ENCODE measurements at places on chromosomes 3 and 15.

DNA sequence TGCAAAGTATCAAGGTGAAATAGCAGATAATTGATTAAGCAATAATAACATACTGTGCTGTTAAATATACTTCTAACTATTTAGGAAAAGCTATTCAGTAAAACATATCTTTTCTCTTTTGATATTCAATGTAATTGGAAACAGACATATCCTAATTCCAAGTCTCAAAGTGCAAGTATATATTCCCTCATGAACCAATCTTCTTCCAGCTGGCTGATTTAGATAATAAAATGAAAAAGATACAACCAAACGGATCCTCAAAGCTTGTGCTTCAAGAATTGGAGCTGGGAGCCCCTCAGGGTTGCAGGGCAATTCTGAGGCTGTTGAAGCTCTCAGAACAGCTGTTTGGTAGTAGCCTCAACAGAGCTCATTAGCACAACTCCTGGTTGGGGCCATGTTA, 236.6 kb downstream of the ZIC1 start:
- no peak for DNase-seq

GRCh38 chr3:127820221-127820825, 2.0 kb downstream of the MGLL start:
- no peak for DNase-seq

DNA sequence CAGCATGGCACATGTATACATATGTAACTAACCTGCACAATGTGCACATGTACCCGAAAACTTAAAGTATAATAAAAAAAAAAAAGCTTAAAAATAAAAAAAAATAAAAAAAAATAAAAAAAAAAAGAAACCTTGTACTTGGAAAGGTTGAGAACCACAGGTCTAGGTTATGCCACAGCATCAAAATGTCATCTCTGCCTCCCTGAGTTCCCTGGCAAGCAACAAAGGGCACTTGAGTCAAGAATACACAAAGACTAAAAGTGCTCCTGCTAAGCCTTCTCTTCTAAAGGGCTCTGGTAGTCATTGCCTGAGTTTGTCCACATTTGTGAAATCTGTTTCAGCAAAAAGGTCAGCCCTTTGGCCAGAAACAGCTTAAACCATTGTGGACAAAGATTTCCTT, 395.8 kb upstream of the CCDC54 start:
- no peak for DNase-seq

GRCh38 chr3:38029400-38030125, at the start of gene PLCD1:
Gene PLCD1, minus strand, starts transcription at chr3:38029642. Its CDS starts 103 bp downstream, at chr3:38029539.
- peak; percentile 27 for DNase-seq

GRCh38 chr3:59512066-59512465, 462.2 kb upstream of the CFAP20DC start:
- no peak for DNase-seq

- no peak for DNase-seq
Measured at GRCh38 chr15:65060641-65061397, 7.0 kb downstream of the RASL12 start.

DNA sequence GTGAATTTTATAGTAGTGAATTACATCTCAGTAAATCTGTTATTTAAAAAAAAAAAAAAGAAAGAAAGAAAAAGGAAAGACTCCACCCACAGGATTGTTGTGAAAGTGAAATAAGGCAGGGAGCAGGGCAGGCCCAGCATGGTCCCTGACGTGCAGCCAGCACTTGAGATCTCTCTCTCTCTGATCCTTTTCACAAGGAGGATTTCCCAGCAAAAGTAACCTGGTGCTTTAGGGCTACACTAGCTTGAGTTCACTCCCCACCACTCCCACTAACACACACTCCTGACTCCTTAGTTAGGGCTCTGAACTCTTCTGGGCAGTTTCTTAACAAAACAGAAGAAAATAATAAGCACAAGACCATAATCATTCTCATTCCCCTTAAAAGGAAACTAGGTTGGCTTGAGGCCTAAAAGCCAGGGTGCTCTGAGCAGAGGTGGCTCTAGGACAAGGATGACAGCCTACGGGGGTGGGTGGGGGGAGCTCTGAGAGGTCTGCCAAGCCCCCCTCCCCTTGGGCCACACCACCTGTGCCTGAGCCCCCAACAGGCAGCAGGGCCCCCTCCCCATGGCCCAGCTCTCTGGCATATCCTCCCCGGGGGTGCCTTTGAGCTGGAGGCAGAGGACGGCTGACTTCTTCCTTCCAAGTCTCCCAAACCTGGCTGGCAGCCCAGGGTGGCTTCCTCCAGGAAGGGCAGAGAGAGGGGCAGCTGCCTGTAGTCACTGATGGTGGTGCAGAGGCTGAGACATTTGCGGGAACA, 856 bp downstream of the TMEM40 start:
- DNase-seq: no peak

DNA sequence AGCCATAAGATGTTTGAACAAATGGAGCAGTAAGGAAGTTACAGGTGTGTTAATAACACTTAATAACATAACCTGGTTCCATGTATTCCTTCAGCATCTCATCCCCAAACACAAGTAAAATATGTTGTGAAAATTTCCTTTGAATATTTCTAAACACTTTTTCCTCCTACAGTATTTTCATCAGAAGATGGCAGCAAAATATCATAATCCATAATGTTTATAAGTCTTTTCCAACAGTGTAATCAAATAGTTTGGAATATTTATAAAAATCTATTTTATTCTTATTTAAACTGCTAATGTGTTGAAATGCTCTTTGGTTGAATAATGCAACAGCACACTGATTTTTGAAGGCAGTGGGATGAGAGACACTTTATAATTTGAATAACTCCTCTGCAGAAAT, 1020.5 kb downstream of the OTOL1 start:
- no peak for DNase-seq

DNA sequence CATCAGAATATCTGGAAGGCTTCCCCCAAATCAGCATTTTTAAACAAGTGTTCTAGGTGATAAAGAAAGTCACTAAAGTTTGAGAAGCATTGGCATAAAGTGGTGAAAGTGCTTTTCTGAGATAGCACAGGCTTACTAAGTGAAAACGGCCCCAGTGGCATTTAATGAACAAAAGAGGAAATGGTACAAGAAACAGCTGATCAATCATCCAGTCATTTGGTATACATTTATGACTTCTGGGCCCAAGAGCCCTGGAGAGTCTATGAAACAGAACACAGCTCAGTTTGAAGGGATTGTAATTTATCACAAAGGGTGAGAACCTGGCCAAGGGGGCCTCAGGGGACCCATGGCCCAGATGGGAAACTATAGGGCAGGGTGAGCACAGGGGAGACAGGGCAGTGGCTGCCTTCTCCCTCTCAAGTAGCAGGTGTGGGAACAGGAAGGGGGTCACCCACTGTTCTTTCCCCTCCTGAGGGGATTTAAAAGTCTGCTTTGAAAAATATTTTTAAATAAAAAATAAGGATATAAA, 265.5 kb upstream of the ROPN1 start:
- DNase-seq: no peak

- no peak for DNase-seq
Measured at GRCh38 chr15:74179101-74179841, 5.8 kb downstream of the ISLR start.

DNA sequence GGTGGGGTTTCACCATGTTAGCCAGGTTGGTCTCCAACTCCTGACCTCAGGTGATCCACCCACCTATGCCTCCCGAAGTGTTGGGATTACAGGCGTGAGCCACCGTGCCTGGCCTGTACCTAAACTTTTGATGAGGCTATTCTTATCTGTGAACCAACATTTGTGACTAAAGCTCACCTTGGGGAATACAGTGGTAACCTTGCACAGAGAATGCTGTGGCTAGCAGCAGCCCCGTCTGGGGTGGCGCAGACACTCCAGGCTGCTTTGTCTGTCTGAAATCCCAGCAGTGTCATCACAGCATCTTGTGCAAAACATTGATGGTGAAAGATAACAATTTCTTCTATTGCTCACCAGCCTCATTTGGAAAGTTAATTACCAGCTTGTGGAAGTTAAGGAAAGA, 58.9 kb downstream of the CMTM8 start:
- peak; percentile 57 for DNase-seq

- no peak for DNase-seq
Measured at GRCh38 chr15:89417206-89417725, 79.1 kb downstream of the RHCG start.

GRCh38 chr15:43749690-43750345, 3.6 kb downstream of the PDIA3 start:
- no peak for DNase-seq

- no peak for DNase-seq
Measured at GRCh38 chr3:146557745-146558144, 13.3 kb upstream of the PLSCR1 start.

GRCh38 chr3:39275052-39275451, 4.8 kb downstream of the CX3CR1 start:
- DNase-seq: no peak

DNA sequence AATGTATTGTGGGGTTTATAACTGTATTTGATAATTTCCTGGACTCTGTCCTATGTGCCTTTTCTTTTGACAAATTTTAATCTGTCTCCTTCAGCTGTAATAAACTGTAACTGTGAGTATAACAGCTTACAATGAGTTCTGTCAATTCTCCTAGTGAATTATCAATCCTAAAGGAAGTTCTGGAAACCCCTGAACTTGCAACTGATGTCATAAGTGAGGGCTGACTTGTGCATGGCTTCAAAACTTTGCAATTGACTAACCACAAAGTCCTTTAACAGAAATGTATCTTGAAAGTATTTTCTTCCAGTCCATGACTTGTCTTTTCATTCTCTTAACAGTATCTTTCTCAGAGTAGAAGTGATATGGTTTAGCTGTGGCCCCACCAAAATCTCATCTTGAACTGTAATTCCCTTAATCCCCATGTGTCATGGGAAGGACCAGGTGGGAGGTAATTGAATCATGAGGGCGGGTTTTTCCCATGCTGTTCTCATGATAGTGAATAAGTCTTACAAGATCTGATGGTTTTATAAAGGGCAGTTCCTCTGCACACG, 108.3 kb downstream of the TFDP2 start:
- DNase-seq: no peak

DNA sequence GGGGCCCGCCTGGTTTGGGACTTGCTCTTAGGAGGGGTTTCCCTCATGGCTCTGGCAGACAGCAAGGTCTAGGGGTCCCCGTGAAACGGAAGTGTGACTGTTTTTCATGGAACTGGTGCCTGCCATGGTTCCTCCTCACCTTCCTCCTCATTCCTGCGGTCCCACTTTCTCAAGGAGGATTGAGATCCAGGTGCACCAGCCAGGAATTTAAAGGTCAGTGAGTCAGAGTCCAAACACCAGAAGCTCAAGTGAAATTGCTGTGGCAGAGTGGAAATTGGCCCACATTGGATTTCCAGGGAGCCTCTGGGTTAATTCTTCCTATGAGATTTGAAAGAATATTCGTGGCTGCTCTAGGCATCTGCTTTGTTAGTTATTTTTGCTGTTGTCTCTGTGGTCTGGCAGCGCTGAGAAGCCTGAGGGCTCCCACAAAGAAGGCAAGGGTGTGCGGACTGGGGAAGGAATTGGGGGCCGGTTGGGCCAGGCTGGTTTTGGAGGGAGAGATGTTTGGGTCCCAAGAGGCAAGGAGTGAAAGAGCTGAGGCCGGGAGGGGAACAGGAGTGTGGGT, 60.4 kb upstream of the TNFAIP8L3 start:
- DNase-seq: no peak

GRCh38 chr15:39472621-39473297, 108.1 kb upstream of the THBS1 start:
- no peak for DNase-seq

- no peak for DNase-seq
Measured at GRCh38 chr3:189449084-189449483, 182.1 kb upstream of the TP63 start.

DNA sequence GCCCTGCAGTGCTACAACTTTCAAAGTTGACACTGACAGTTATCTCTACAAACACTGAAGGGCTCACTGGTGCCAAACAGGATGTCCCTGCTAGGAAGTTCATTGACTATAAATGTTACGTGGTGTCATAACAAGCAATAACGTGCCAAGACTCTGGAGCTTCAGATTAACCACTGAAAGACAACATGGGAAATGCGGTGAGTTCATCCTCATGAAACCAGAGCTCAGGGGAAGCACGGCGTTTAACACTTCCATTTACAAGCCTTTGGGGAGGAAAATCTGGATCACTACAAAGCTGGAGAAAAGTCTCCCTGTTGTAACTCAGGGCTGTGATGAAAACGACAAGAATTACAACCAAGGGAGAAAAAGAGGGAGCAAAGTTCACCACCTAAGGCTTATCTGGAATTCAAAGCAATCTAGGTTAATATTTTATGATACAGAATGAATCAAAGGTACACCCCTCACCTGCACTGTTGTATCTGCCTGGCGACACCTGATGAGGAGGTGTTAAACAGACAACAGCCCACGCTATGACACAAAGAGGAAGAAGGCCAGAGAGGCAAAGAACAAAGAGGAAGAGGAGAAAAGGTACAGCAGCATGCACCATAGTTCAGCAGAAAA, 27.0 kb downstream of the SHQ1 start:
- no peak for DNase-seq

GRCh38 chr3:63478990-63479660, 173.3 kb upstream of the SNTN start:
- no peak for DNase-seq

DNA sequence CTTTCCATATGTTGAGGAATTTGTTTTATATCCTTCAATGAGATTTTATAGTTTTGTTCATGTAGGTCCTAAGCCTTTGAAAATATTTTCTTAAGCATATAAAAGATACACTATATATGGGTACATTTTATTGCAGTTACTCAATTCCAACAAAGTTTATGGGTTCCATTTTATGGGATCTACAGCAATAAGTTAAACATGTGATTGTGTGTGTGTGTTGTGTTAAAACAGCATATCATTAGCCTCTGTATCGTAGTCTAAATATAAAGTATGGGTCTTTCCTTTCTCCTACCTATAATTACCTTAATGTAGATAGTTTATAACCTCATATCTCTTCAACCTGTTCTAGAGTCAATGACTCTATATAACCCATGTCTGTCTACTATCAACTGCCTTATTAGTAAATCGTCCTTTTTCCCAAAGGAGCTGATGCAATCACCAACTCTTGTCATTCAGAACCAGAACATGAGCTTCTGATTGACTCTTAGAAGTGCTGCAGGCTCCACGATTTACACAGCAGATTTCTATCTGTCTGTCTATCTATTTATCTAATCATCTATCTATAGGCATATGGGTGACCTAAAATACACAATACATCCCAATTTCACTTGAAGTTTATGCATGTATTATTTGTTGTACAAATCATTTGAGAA, 512.6 kb upstream of the CBLB start:
- DNase-seq: no peak

DNA sequence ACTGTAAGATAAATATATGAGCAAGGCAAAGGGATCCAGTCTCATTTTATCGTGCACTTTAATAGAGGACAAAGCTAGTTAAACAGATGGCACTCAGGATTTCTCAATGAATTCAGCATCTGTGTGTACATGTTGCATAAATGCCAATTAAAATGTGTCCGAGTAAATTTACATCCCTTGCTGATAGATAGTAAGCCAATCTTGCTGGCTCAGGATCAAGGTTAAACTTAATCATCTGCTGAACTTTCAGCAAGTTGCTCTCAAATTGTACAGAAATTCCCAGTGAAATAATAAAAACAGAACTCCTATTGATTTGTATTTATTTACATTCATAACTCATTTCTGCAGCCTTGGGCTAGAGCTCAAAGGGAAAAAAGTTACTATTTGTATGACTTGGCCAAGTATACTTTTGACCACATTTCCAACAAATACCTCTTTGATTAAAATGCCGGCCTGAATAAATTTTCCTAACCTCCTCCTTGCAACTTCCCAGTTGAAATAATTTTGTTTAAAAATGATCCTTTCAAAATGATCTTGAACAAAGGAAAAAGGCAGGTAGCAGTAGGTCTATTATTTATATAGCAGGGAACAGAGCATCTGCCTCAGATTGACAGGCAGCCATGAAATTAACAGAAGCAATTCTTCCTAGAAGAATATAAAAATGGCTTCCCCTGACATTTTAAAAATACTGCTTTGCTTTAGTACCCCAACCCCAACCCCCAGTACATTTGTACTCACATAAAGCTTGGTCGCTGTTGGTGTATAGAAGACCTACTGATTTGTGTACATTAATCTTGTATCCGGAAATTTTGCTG, 1001.9 kb downstream of the ROBO1 start:
- DNase-seq: no peak

Data from activated T-helper 1 cell treated with Interleukin-2 at 50 U/mL for 16 hours (primary cell).